Transverse colon (tissue), 4 donors: ENCODE measurements at places on chromosomes 16 and 17. TPM values are rescaled to one million over a fixed set of nuclear protein-coding genes. Genes with fewer than 3 reads are reported as not detected.

DNA sequence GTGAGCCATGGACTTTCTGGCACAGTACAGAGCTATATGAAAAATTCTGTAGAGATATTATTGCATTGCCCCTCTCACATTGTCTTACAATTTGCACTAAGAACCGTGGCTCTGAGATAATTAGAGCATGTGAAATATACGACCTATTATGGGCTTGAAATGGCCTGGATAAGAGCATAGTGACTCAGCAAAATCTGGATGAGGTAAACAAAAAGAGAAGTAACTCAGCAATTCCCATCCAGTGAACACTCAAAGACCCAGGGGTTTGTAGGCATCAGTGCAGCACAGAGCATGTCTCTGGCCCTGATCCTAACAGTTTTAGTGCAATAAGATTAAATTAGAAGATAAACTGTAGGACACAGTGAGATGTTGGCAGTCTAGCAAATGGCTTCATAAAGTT, 317.2 kb upstream of the MYOCD start:
- H3K27ac ChIP-seq: no peak overlapping the region
- H3K36me3 ChIP-seq: no peaks in the 10 kb centered on the region
- no peaks in the 10 kb centered on the region for H3K27me3 ChIP-seq
- no peak for DNase-seq
- no peak overlapping the region for H3K4me3 ChIP-seq

DNA sequence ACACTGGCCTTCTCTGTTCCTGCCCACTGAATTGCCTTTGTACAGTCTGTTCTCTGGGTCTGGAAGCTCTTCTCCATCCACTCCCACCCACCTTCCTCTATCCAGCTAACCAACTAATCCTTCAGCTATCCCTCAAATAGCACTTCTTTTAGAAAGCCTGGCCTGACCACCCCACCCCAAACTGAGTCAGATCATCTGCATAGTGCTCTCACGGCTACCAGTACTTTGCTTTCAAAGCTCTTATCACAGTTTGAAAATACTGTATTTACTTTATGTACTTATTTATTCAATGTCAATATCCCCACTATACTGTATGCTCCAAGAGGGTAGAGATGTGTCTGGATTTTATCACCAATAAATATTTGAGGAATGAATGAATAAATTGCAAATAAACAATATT, 4.5 kb upstream of the CLDN7 start:
- DNase-seq: no peak
- H3K4me3 ChIP-seq: no peak overlapping the region
- H3K27me3 ChIP-seq: peaks cover 30% of the 10 kb centered on the region
- H3K36me3 ChIP-seq: no peaks in the 10 kb centered on the region

SLC13A2 gene
- total RNA-seq: not detected

ARSG gene
- total RNA-seq: 1.6 TPM

GRCh38 chr16:14634389-14634725, 1.6 kb downstream of the BFAR start:
- no peaks in the 10 kb centered on the region for H3K36me3 ChIP-seq
- peak; percentile 22 for DNase-seq
- peak overlapping the region; percentile 80 for H3K4me3 ChIP-seq
- H3K27me3 ChIP-seq: no peaks in the 10 kb centered on the region
- peak overlapping the region; percentile 97 for H3K27ac ChIP-seq

DNA sequence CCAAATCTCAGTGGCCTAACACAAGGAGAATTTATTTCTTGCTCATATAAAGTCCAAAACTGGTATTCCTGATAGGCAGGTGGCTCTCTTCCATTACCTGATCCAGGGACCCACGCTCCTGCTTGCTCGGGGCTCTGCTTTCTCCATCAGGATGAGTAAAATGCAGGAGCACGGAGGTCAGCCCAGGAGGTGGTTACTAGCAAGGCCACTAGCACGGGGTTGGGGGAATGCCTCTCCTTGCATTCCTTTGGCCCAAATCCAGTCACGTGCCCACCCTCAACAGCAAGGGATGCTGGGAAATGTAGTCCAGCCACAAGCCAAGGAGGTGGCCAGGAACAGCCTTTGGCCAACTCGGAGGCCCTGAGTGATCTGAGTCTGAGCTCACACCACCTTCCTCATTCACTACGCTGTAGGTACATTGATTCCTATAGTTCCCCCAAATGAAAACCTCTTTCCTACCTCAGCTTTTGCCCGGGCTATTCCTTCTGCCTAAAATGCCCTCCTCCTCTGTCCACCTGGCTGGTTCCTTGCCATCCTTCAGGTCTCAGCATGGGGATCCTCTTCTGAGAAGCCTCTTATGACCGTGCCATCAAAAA, 38.3 kb upstream of the HAPSTR1 start:
- no peaks in the 10 kb centered on the region for H3K36me3 ChIP-seq
- no peak overlapping the region for H3K27ac ChIP-seq
- no peak overlapping the region for H3K4me3 ChIP-seq
- DNase-seq: peak; percentile 49
- H3K4me1 ChIP-seq: peaks cover 3% of the 10 kb centered on the region
- no peaks in the 10 kb centered on the region for H3K27me3 ChIP-seq

DNA sequence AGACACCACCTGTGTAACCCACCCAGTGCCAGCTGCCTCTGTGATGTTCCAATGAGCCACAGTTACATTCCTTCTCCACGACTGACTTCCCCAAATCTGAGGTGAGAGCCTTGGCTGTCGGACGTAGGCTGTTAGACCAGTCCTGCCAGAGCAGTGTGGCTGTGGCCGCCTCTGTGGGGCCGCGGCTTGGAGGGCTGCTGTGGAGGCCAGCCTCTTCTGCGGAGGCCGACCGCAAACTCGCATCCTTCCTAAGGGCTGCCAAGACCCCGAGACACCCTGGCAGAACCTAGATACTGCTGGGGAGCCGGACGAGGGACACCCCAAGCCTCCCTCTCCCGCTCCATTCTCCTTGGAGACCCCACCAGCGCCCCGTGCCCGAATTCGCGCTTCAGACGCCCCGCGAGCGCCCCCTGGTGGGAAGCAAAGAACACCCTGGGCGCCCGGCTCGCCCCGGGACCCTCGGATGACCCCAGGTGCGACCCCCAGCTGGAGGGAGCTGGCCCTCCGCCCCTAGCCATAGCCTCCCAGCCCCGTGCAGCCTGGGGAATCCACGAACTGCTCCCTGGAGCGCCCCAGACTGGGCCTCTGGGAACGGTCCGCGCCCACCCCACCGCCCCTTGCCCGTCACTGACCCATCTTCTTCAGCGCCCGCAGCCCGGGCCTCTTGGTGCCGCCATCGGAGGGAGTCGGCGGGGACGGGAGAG, 547 bp downstream of the PLCD3 start:
- H3K36me3 ChIP-seq: no peaks in the 10 kb centered on the region
- peaks cover 56% of the 10 kb centered on the region for H3K4me1 ChIP-seq
- H3K27ac ChIP-seq: peak overlapping the region; percentile 99
- H3K4me3 ChIP-seq: peak overlapping the region; percentile 88

TP53TG3 gene
- total RNA-seq: not detected

DNA sequence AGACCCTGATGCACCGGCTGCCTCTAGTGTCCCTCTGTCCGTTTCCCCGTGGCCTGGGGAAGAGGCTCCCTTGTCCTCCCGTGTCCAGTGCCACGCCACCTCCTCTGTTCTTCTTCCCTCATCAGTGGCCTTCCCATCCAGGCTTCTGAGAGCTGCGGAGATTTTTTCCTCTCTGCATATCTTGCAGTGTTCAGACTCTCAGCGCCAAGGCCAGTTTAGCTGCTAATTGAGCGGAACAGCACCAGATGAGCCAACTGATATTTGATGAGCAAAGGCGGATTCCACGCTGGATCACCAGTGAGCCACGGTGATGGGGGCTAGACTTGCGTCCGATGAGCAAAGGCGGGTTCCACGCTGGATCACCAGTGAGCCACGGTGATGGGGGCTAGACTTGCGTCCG, 257.6 kb downstream of the FOXL1 start:
- no peak overlapping the region for H3K27ac ChIP-seq
- H3K4me3 ChIP-seq: no peak overlapping the region
- peaks cover 4% of the 10 kb centered on the region for H3K27me3 ChIP-seq
- H3K36me3 ChIP-seq: no peaks in the 10 kb centered on the region
- no peak for DNase-seq

NHLRC4 gene
- total RNA-seq: 0.64 TPM
